ENCODE measurements at places on chromosomes 6 and 20.

DNA sequence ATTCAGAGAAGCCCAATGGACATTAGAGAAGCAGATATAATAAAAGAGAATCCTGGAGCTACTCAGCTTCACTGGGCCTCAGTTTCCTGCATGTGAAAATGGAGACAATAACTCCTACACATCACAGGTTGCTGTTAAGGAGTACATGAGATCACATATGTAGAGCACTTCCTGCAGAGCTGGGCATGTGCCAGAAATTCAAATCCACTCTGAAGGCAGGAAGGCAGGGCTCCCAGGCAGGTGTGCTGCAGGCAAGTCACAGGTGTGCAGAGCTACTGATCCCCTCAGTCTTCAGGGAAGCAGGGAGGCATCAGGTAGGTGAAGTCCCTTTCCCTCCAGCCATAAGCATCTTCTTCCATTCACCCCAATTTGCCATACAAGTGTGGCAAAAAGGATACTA, 48.0 kb downstream of the DST start:
- no peak for DNase-seq

DNA sequence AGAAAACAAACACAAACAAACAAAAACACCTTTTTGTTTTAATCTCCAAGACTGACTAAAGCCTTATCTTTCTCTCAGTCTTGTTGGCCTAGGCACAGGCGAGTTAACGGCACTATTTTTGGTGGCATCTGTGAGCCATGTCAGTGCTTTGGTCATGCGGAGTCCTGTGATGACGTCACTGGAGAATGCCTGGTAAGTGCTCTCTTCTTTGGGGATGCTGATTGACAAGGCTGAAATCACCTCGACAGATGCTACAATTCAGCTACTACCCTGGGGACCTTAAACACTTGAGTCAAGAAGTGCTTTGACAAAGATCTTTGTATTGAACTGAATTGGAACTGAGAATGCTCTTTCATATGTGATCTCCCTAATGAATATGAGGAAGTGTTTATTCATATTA, 384.1 kb downstream of the LAMA2 start:
- no peak for DNase-seq

DNA sequence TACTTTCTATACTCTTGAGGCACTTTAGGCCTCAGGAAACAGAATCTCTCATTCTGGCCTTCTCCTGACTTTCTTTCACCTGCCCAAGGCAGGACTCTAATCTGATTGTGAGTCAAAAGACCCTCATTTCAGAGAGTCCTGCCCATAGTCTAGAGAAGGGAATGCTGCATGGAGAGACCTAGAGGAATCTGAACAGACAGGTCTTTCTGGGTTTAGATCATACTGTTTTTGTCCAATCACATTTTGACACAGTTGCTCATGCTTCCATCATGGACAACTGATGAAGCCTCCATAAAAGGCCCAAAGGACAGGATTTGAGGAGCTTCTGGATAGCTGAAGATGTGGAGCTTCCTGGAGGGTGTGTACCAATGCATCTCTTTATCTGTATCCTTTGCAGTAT, 48.1 kb upstream of the BTBD3 start:
- DNase-seq: no peak

GRCh38 chr20:7496394-7496991, 443.8 kb downstream of the HAO1 start:
- no peak for DNase-seq

DNA sequence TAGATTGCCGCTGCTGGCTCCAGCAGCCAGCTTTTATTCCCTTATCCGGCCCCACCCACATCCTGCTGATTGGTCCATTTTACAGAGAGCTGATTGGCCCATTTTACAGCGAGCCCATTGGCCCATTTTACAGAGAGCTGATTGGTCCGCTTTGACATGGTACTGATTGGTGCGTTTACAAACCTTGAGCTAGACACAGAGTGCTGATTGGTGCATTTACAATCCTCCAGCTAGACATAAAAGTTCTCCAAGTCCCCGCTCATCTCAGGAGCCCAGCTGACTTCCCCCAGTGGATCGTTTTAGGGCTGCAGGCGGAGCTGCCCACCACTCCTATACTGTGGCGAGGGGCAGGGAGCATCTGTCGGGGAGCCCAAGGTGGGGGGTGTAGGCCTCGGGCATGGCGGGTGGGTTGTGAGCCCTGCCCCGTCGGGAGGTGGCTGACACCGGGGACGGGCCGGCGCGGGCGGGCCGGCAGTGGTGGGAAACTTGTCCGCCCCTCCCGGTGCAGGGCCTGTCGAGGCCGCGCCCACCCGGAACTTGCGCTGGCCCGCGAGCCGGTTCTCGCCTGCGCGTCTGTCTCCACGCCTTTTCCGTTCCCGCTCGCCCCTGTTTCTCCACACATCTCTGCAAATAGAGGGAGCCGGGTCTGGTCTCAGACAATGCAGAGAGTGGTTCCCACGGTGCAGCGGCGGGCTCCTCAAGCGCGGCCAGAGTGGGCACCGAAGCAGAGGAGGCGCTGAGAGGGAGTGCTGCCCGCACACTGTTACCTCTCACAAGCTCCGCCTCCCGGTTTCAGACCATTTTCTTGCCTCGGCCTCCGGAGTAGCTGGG, 86.1 kb upstream of the STMND1 start:
- no peak for DNase-seq

DNA sequence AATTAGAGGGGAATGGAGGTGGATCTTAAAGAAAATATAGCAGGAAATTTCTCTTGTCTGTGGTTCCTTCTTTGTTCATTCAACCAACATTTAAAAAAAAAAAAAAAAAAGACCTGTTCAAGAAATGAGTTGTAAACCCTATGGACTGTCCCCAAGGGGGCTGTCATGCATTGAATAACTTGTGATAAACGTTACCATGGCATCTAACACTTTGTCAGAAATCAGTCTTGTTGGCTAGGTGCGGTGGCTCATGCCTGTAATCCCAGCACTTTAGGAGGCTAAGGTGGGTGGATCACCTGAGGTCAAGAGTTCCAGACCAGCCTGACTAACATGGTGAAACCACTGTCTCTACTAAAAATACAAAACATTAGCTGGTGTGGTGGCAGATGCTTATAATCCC, 381.7 kb downstream of the BCKDHB start:
- no peak for DNase-seq

GRCh38 chr20:34431168-34431567, 68.1 kb downstream of the ITCH start:
- no peak for DNase-seq

Data from AML-193 (cell line).